ENCODE measurements at places on chromosomes 2 and 18. TPM values are rescaled to one million over a fixed set of nuclear protein-coding genes. Genes with fewer than 3 reads are reported as not detected.

GRCh38 chr2:121210691-121211090 lies 74.3 kb downstream of the TFCP2L1 start:
- H3K4me3 ChIP-seq = no peak overlapping the region
- no peak overlapping the region for H3K27ac ChIP-seq
- peaks cover 29% of the 10 kb centered on the region for H3K4me1 ChIP-seq
- H3K36me3 ChIP-seq = no peaks in the 10 kb centered on the region

DNA sequence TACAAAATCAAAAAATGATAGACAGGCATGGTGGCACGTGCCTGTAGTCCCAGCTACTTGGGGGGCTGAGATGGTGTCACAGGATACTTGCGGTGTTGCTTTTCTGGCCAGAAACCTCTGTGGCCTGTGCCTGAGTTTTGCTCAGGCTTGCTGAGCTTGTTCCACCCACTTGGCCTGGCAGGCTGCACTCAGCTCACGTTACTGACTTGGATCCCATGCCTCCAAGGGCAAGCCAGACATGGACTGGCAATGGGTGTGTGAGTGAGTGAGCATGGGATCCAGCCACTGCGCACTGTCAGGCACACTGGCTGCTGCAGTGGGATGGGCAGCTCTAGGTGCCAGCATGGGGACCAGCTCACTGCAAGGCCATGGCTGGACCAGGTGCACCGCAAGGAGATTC lies 67.9 kb downstream of the NCAPH start:
- H3K27ac ChIP-seq = no peak overlapping the region
- no peaks in the 10 kb centered on the region for H3K36me3 ChIP-seq
- no peak overlapping the region for H3K4me3 ChIP-seq
- H3K4me1 ChIP-seq = peaks cover 16% of the 10 kb centered on the region
- H3K27me3 ChIP-seq = no peaks in the 10 kb centered on the region

DNA sequence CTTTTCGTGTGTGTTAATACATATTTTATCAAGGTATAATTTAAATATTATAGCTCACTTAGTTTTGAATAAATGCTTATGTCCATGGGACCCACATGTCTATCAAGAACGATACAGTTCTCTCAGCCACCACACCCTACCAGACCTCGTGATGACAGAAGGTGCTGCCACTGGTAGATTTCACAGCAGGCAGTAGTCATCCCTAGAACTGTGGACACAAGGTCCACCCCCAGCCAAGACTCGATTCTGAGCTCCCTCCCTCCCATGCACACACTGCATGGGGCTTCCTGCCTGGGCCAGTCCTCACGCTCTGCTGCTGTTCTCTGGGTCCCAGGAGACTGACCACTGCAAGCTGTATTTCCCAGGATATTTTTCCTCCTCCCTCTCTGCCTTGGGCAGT lies 26.5 kb upstream of the CREB1 start:
- no peak for DNase-seq
- no peaks in the 10 kb centered on the region for H3K36me3 ChIP-seq
- no peak overlapping the region for H3K4me3 ChIP-seq
- no peak overlapping the region for H3K27ac ChIP-seq
- H3K4me1 ChIP-seq = peaks cover 24% of the 10 kb centered on the region

- H3K4me3 ChIP-seq = no peak overlapping the region
- H3K27me3 ChIP-seq = peaks cover 9% of the 10 kb centered on the region
These were observed 176.3 kb downstream of the TNS1 start for GRCh38 chr2:217826520-217826919.

DNA sequence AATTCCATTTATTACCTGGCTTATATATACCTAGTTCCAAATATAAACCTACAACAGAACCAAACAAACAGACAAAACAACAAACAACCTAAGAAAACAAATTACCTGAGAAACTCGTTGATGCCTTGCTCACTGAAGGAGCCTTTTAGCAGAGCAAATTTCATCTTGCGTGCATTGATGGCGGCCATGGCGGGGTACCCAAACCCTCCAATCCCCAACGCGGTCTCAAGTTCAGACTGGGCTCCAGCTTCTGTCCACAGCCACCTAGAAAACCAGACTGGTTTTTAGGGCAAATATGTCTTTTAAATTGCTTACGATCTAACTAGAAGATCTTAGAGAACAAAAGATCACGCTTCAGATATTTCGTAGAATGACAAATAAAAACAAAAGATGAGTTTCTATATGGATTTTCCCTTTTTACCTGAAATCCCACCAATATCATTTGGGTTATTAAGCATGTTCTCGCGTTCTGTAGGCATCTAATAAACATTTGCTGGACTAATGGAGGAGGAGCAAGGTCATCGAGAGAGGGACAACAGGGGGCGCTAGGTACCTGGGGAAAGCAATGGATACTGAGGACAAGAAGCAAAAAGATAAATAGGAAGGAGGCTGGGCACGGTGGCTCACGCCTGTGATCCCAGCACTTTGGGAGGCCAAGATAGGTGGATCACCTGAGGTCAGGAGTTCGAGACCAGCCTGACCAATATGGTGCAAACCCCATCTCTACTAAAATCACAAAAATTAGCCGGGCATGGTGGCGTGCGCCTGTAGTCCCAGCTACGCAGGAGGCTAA lies 25.2 kb downstream of the PDIA6 start:
- H3K27me3 ChIP-seq = no peaks in the 10 kb centered on the region
- no peak overlapping the region for H3K27ac ChIP-seq
- no peak for DNase-seq
- no peak overlapping the region for H3K4me3 ChIP-seq
- H3K4me1 ChIP-seq = no peaks in the 10 kb centered on the region

DNA sequence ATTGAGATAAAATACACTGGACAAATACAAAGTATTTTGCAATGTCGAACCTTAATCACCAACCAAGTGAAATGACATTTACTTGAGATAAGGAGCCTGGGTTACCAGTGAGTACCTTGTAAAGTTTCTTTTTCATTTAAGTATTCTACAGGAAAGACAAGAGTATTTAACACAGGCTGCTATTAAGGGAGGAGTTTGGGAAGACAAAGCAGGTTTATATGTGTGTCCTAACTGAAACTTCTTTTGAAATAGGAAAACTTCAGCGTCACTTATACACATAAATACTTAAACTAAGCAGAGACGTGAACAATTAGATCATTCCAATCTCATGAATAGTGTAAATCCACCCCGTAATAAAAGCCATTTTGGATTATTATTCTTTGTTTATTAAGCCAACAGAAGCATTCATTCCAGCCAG lies 126.7 kb upstream of the CYP26B1 start:
- no peaks in the 10 kb centered on the region for H3K36me3 ChIP-seq
- no peak overlapping the region for H3K4me3 ChIP-seq
- peaks cover 47% of the 10 kb centered on the region for H3K4me1 ChIP-seq
- DNase-seq = no peak
- no peaks in the 10 kb centered on the region for H3K27me3 ChIP-seq

DNA sequence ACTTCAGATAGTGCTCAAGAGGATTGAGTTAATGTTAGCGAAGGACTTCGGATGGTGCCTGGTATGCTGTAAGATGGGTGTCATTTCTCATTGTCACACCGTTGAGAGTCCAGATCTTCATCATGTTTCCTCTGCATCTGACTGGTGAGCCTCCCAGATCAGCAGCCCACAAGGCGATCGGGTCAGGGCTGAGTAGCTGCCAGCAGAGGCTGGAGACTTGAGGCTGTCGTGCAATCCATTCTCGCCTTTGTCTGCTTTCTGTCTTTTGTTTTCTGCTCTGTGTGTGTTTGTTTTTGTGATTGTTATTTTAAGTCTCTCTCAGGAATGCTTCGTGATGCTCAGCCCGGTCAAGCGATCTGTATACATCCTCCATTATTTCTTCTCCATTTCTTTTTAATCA lies 95.8 kb downstream of the TGOLN2 start:
- H3K4me3 ChIP-seq = no peak overlapping the region
- H3K4me1 ChIP-seq = no peaks in the 10 kb centered on the region
- H3K36me3 ChIP-seq = no peaks in the 10 kb centered on the region
- 0 out of 2 replicates have a peak, but pooled peaks cover 2% of the 10 kb centered on the region for H3K27me3 ChIP-seq

The SPDYA gene
- total RNA-seq = 1.9 TPM

Data from PC-9 (cell line).